ENCODE measurements at places on chromosomes 11 and 22.

DNA sequence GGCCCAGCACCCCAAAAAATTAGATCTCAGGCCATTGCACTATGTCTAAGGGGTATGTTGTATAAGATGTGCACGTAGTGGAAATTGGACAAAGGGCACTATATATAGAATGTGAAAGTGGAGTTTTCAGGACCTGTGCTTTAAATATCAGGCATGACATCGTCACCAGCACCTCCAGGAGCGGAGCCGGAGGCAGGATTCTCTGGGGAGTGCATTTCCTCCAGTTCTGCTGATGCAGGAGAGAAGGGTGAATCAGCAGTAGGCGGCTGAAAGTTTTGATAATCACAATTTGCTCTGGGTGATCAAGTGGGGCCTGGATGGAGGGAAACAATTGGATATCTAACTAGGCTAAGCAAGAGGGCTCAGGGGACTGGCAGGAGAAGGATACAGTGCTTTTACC, 69.1 kb upstream of the NTM start:
- DNase-seq = no peak

DNA sequence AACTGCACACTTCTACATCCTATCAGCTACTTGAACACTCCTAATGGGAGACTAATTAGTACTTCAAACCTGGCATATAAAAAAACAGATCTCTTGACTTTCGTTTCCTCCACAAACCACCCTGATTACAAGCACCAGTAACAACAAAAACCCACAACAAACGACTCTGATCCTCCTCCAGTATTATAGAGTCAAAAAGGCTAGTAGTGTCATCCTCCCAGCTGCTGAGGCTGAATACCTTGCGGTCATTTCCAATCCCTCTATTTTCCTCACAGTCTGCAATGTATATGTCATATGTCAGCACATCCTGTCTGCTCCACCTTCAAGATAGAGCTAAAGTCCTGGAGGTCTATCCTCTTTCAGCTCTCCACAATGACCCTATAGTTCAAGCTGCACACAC, 688.9 kb upstream of the RAG2 start:
- DNase-seq = no peak

DNA sequence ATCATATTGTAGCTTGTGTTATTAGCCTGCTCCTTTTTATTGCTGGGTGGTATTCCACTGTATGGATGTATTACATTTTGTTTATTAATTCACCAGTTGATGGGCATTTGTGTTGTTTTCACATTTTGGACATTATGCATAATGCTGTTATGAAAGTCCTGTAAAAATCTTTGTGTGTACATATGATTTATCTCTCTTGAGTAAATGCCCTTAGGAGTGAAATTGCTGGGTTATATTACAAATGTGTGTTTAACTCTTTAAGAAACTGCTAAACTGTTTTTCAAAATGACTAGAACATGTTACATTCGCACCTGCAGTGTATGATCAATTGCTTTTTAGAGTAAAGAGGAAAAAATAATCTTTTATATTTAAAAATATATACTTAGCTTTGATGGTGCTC, 54.4 kb upstream of the TP53I11 start:
- DNase-seq = no peak

- no peak for DNase-seq
Observed at GRCh38 chr11:72014761-72015320, 16.1 kb downstream of the IL18BP start.

GRCh38 chr22:24424001-24424900, 3.1 kb upstream of the ADORA2A start:
- no peak for DNase-seq

GRCh38 chr11:64338716-64339115, 1.3 kb upstream of the CCDC88B start:
- DNase-seq = no peak

DNA sequence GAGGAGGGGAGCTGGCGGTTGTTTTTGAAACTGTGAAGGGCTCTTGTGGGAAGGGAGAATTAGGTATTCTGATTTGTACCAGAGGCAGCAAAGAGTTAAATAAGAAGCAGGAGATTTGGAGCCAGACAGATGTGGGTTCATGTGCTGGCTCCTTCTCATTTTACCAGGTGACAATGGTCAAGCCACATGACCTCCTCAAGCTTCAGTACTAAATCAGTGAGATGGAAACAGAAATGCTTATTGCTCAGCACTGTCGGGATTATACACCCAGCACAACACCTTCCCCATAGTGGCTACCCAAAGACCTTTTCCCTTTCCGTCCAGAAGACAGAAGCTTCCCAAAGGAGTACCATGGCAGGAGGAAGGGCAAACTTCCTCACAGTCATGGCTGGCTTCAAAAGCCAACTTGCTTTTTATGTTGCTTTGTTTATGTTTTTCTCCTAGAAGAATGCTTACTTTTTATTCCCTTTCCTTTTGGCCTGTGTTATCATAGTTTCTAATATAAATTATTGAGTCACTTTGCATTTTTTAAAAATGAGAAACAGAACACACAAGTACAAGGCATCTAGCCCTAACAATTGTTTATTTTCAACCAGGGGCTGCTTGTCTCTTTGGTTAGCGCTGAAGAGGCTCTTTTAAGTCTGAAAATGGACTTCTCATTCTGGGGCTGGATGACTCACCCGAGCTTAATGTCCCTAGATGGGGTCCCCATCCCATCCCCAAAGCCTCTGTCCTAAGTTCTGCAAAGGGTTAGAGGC, 181.5 kb upstream of the ZBED5 start:
- no peak for DNase-seq

DNA sequence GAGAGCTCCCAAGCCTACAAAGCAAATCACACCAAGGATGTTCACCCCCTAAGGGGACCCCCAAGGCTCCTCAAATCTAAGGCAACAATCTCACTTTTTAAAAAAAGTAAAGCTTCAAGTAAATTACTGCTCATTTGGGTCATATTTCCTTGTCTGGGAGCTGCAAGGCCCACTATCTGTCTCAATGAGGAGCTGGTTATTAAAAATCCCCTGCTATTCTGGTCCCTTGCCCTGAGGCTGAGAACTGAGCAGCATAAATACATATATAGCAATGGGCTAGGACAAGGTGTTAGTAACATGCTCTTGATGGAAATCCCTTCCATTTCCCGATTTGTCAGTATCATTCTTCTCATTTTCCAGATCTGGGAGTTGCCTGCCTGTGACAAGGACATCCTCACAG, 119.2 kb downstream of the ETS1 start:
- no peak for DNase-seq

DNA sequence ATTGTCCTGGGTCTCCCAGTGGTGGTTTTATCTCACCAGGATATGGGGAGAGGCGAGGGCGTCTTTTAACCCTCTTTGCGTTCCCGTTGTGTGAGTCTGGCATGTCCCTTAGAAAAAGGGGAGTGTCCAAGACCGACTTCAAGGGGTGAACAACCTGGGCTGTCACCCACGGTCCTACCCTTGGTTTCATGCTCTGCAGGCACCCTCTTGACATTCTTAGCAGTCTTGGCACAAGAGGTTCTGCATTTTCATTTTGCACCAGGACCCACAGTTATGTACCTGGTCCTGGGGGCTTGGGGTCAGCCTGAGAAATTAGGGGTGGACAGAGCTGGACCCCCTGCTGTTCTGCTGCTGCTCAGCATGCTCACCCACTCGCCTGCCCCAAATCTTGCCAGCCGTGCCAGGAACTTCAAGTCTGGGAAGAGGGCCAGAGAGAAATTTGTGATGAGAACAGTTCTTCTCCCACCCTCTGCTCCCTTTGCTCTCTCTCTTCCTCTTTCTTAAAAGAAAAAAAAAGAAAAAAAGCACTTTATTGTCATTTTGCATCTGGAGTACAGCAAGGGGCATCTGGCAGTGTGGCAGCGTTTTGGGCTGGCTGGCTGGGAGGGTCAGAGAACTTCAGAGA, 471.2 kb downstream of the MIAT start:
- DNase-seq = no peak

- DNase-seq = no peak
Observed at GRCh38 chr22:20885017-20885556, 26.3 kb downstream of the SNAP29 start.

DNA sequence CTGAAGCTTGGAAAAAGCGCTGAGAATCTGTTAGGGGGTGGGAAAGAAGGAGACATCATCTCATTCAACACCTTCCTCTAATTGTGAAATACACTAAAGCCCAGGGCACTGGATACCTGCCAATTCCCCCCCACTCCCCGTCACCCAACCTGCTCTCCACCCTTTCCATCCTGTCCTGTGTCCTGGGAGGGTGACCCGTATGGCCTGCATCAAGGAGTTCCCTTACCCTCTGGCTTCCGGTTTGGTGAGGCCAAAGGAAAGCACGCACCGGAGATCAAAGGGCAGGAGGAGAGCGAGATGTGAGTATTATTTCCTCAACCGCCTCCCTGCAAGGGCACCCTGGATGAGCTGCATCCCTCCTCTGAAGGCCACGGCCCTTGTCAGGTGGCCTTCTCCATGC, 65.0 kb upstream of the PTPRJ start:
- DNase-seq = no peak

DNA sequence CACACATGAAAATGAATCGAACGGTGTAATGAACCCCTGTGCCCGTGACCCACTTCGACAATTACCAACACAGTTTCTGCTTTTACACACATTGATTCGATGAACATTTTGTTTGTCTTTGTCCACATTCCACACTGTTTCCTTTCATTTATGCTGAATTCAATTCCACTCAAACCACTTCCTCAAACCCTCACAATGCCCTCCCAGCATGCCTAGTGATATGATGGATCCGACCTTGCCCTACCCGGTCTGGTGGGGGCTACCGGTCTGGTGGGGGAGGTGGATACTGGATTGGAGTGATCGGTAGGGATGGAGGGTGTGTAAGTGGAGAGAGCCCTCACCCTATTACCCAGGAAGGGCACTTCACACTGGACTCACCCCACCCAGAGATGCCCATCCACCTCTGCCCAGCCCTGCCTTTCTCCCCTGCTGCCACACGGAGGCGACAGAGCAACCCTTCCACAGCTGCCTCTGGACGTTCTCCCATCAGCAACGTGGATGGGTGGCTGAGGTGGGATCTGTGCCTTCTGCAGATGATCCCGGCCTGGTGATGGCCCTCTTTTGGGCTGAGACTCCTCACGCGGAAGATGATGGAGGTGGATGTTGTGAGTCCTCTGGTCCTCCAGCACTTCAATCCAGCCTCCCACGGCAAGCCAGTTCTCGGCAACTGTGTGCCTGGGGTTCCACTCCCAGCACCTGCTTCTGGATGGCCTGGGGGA, 33.0 kb upstream of the P2RY2 start:
- no peak for DNase-seq

GRCh38 chr11:78497293-78497692, 77.4 kb downstream of the NARS2 start:
- no peak for DNase-seq

- no peak for DNase-seq
Observed at GRCh38 chr11:125974284-125974683, 28.4 kb downstream of the VSIG10L2 start.

DNA sequence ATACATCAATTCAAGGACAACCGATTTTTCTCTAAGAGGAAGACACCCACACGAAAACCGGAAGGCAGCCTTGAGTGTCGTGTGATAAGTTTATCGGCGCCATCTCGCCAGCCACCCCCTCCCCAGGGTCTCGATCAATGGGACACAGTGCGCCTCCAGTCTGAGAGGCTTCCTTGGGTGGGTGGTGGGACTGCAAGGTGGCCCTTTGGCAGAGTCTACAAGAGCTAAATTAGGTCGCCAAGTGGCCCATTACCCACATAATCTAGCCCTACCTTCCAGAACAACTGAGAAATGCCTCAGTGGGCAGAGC, 64.0 kb downstream of the CD6 start:
- no peak for DNase-seq

DNA sequence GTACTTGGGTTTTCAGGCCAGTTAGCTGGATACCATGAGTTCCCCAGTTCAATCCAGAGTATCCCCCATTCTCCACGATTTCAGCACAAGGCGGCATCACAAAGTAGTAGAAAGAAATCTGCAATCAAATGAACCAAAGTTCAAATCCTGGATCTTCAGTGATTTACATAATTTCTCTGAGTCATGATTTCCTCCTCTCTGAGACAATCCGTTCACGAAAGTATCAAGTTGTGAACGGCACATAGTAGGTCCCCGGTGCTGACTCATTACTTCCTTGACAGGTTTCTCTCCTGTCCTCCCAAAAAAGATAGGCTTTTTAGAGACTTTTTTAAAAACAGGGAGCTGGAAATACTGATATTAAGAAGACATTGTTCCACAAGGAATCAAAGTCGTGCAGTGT, 69.1 kb upstream of the AKIP1 start:
- no peak for DNase-seq

- DNase-seq = no peak
Observed at GRCh38 chr11:26719998-26720397, 1.9 kb downstream of the SLC5A12 start.

DNA sequence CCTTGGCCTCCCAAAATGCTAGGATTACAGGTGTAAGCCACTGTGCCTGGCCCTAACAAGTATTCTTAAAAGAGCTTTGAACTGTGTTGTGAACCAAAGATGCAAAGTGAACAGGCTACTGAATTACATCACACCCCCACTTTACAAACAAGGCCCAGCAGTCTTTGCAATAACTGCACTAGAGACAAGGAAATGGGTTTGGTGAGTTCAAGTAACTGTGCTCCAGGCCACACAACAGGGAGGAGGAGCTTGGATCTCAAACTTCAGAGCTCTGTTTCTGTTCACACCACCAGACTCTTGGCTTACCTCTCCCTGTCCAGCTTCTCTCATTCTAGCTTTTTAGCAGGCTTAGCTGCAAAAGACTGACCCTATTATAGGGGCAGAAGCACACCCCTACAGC, 30.4 kb upstream of the RASL10A start:
- no peak for DNase-seq

DNA sequence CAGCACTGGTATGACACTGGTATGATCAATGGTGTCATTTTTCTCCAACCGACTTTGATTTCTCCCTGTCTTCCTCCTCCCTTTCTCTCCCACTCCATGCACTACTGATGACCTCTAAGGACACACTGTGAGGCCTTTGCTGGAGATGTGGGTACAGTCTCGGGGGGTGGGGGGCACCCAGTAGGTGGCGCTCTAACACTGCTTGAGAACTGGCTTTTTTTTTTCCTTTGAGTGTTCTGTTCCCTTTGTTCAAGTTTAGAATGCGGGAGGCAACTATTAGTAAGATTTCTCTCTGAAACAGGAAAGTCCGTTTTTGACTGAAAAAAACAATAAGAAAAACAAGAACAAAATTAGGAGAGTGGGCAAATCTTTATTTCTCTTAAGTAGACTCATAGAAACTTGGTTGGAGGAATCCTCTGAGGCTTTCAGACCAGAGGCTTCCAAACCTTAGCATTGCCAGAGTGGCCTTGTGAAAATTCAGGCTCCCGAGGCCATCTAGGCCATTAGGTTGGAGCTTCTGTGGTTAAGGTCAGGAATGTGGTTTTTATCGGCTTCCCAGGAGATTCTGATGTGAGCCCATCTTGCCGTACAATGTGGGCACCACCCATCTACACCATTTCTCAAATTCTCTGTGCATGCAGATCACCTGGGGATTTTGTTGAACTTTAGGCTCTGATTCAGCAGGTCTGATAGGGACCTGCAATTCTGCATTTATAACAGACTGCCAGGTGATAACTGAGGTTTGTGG, 43.2 kb downstream of the PANX1 start:
- DNase-seq = no peak

GRCh38 chr11:95700471-95700817, 89.1 kb downstream of the FAM76B start:
- DNase-seq = no peak

GRCh38 chr22:42433754-42434682, 1.8 kb upstream of the NFAM1 start:
- DNase-seq = no peak

GRCh38 chr22:37910890-37911672, 5.0 kb downstream of the MICALL1 start:
- DNase-seq = no peak

GRCh38 chr11:877565-877964, 33.0 kb downstream of the CHID1 start:
- DNase-seq = no peak

- DNase-seq = no peak
Observed at GRCh38 chr11:15965562-15966250, 390.6 kb downstream of the SOX6 start.
